NCI-H526 (cell line): ENCODE measurements at places on chromosomes 13 and 19.

- DNase-seq: no peak
Measured at GRCh38 chr13:23963947-23964346, 66.6 kb upstream of the C1QTNF9B start.

GRCh38 chr19:47229676-47230053, 1.3 kb downstream of the BBC3 start:
- DNase-seq: peak; percentile 51

GRCh38 chr19:18736415-18737336, 53.2 kb downstream of the CRTC1 start:
- no peak for DNase-seq

DNA sequence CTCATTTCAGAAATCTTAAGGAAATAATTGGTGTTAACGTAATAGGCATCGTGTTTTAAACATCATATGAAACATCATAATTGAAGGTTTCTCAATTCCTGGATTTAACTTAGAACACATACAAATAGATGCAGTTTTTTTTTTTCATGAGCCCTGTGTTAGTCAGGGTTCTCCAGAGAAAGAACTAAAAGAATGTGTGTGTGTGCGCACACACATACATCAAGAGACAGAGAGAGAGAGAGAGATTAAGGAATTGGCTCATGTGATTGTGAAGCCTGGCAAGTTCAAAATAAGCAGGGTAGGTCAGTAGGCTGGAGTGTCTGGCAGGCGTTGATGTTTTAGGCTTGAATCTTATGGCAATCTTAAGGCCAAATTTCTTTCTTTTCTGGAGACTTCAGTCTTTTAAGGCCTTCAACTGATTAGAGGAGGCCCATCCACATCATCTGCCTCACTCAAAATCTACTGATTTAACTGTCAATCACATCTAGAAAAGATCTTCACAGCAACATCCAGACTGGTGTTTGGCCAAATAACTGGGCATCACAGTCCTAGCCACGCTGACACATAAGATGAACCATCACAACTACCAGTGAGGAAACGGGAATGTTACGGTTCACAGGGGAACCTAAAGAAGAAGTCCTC, 25.2 kb downstream of the SPATA13 start:
- no peak for DNase-seq

DNA sequence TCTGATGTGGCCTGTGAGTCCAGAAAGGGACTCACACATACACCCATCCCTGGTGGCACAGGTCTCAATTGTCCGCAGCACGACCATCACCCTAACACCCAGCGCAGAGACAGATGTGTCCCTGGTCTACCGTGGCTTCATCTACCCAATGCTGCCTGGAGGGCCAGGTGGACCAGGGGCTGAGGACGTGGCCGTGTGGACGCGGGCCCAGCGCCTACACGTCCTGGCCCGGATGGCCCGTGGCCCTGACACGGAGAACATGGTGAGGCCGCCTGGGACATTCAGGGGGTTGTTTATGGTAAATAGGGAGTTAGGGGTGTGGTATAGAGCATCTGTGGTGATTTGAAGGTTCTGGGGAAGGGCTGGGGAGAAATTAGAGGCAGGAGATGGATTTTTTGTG, 22.8 kb downstream of the MEGF8 start:
- DNase-seq: no peak
